ENCODE measurements at places on chromosomes 1 and 21.
A peak's percentile ranks its signal among the peaks of the same experiment; 100 is the strongest.

DNA sequence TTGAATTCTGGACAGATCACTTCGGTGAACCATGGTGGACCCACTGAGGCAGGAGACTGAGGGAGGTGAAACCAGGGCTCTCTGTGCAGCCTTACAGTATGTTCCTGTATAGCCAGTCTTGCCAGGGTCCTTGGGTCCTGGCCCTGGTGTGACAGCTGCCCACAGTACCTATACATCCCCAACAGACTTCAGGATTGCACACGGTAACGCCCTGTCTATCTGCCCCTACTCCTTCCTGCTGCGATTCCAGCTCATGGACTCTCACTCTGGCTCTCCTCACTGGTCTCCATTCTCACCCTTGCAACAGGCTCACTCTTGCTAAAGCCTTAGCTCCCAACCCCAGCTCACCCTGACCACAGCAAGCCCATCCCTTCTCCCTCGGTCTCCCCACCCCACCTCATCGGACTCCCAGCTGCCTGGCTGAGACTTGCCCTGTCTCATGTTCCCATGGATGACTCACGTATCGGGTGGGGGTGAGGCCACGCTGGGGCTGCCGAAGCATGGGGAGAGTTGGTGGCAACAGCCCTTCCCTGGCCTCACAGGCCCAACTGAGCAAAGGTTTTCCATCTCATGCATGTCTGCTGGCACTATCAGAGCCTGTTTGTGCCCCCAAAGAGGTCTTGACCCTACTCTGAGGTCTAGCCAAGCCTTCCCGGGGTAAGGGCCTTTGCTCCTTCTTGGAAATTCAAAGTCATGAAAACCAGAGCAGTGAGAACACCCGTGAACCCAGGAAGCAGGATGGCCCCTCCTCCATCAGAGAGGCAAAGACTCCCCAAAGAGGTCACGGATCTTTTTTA is 7.1 kb downstream of the PHLDA3 start:
- no peak for DNase-seq

DNA sequence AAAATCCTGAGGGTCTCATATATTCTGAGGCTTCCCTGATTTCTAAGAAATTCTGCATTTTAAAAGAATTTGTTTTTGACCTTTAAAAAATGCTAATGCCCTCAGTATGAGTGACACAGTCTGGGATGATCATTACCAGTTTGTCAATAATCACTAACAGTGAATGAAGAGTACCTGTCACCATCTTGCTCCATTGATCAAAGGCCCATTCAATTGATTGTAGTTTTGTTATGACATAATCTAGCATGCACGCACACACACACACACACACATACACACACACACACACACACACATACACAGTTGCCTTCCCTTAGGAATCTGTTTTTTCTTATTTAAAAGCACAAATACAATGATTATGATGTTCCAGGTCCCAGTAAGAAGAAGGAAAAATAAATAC is 250.4 kb downstream of the NFIA start:
- no peak for DNase-seq

GRCh38 chr1:234431255-234431654 is 47.7 kb downstream of the TARBP1 start:
- no peak for DNase-seq

DNA sequence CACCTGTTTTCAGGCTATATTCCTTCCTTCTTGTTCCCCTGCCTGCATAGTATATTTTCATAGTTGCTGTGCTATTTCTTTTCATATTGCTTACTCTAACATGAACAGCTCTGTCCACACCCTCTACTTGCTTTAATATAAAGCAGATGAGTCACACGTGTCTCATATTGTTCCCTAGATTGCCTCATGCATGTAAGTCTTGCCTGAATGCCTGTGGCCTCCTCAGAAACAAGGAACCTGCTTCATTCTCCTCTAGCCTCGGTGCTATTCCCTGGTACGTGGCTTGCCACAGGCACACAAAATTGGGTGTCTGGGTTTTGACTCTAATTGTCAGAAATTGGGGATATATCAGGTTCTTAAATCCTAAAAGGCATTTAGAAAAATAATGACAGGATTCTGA is 16.5 kb upstream of the PKP1 start:
- DNase-seq = no peak

GRCh38 chr1:1432274-1432950 is 3.1 kb upstream of the VWA1 start:
- no peak for DNase-seq

GRCh38 chr1:223230161-223230881 is 87.3 kb upstream of the TLR5 start:
- no peak for DNase-seq

GRCh38 chr1:178682429-178682828 is 42.6 kb upstream of the RALGPS2 start:
- no peak for DNase-seq

DNA sequence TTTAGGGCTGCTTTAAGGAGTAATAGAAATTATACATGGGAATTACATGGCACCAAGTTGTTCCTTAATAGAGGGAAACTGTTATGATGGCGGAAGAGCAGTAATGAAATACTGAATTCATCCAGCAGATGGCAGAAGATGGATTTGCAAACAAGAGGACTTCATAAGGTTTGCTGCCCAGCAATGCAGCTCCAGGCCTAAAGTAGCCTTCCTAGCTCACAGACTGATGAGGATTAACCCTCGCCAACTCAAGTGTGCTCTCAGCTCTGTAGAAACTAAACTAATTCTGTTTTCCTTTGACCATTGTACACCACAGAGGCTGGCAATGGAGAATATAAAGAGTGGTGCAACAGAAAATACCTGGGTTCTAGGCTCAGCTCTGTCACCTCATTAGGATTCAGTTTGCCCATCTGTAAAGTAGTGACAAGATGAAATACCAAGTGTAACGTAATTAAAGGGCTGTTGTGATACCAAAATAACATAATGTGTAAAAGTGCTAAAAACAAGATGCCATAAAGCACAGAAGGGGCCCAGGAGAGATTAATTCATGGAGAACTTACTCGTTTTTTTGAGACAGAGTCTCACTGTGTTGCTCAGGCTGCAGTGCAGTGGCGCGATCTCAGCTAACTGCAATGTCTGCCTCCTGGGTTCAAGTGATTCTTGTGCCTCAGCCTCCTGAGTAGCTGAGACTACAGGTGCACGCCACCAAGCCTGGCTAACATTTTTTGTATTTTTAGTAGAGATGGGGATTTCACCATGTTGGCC is 102.4 kb upstream of the SERBP1 start:
- peak; percentile 11 for DNase-seq
